ENCODE measurements at places on chromosomes 11 and 22.

GRCh38 chr22:36029406-36029755 lies 757 bp upstream of the RBFOX2 start:
- no peak for DNase-seq

- no peak for DNase-seq
Observed at GRCh38 chr11:2797741-2798361, 87.7 kb downstream of the CDKN1C start.

DNA sequence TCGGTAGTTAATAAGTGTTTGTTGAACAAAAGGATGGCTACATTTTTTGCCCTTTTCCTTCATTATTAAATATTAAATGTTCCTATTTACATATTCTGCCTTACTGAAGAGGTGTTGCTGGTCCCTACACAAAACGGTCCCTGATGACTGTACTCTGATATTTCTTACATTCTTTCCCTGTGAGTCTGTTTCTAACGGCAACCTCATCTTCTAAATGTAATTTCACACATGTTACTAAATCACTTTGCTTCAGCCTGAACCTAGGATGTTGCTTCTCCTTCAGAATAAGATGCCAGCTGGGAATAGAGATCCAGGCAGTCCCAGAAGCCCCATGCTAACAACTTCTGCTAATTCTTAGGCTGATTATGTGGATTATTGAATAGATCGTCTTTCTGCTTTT lies 50.3 kb downstream of the SPON1 start:
- DNase-seq = no peak

- DNase-seq = no peak
Observed at GRCh38 chr11:118042796-118043195, 34.1 kb upstream of the TMPRSS4 start.

GRCh38 chr22:23762842-23763578 lies at the start of gene C22orf15:
TSS of gene C22orf15 (plus strand) at chr22:23762990. CDS start at chr22:23763307, 317 bp downstream.
- peak; percentile 21 for DNase-seq

- DNase-seq = no peak
Observed at GRCh38 chr11:10916665-10917064, 58.8 kb upstream of the ZBED5 start.

DNA sequence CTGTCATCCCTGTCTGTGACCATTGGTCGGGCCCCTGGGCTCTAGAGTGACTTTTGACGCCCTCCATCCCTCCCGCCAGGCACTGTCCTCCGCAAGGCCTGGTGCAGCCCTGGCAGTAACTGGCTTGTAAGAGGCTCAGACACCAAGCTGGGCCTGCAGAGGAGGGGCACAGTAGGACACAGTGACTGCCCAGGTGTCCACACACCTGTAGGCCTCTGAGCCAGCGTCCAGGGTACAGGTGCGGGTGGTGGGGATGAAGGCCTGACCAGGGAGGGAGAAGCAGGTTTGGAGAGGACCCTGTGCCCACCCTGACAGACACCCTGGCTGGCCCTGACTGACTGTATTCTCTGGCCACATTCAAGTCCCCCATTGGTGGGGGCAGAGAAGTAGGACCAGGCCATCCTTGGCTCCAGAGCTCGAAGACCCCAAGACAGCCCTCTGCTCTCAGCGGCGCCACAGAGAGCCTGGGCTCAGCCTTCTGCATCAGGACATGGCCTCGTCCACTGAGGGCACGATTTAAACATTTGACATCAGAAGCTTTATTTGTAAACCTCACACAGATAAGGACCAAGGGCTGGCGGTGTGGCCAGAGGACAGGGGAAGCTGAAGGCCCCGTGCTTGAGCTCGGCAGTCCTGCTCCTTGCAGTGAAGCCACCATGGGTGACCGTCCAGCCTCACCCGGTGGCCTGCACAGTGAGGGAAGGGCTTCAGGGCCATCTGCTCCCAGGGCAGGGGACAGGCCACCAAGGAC lies 31.4 kb downstream of the PPIL2 start:
- no peak for DNase-seq

DNA sequence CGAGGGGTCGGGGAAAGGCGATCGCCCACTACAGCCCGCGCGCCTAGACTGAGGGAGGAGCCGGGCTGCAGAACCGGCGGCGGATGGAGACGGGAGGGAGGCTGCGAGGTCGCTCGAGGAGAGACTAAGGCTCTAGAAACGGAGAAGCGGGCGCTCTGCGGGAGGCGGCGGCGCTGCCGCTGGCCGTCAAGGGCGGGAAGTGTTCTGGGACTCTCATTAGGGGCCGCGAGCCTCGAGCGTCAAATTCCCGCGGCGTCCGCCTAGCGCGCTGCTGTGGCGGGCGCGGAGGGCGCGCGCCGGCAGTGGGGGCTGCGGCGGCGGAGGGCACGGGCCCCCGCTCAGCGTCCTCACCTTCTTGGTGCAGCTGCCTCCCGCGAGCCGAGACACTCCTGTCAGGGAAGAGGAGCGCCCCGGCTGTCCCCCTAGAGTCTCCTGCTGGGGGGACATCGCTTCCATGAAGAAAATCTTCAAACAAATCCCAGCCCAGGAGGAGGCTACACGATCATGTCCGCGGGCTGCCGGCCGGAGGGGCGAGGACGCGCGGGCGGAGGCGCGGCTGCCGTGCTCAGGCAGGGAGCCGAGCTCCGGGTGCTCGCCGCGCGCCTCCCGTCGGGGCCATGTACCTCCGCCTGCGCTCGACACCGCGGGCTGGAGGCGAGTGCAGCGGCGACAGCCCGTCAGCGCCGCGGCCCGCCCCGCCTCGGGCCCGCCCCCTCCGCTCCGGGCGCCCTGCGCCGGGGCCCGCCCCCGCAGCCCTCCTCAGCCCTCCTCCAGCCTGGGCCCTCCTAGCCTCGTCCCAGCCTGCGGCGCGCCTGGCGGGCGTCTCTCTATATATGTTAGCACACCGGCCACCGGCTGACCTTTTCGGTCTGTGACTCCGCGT lies at the start of gene ARHGAP20:
Gene ARHGAP20 (minus strand): TSS at position 662 of the 883 bp plus-strand sequence. CDS start 206 bp downstream, at position 456.
- no peak for DNase-seq

- no peak for DNase-seq
Observed at GRCh38 chr11:2518983-2519340, 74.2 kb downstream of the KCNQ1 start.

- DNase-seq = no peak
Observed at GRCh38 chr11:7585816-7586215, 72.0 kb downstream of the PPFIBP2 start.

GRCh38 chr11:85626496-85626895 lies 648 bp downstream of the DLG2 start:
- DNase-seq = no peak

DNA sequence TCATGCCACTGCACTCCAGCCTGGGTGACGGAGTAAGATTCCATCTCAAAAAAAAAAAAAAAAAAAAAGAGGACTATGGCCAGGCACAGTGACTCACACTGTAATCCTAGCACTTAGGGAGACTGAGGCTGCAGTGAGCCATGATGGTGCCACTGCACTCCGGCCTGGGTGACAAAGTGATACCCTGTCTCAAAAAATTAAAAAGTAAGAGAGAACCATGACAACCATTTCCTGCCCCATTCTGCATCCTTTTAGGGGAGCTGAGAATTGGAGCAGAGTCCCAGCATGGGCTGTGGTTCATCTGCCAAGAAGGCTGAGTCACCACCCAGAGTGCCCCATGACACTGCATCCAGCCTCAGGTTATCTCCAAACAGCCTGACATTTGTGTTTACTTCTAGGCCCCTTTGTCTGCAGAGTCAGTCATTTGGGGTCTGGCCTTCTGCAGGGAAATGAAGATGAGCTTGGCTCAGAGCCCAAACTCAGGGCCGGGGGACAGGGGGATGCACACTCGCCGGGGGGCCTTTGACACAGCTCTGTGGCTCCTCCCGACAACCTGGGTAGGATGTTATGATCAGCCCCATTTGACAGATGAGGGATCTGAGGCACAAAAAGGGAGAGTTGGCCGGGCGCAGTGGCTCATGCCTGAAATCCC lies 4.7 kb downstream of the CSDC2 start:
- DNase-seq = no peak

GRCh38 chr11:126973051-126973450 lies 27.5 kb downstream of the KIRREL3 start:
- DNase-seq = no peak

GRCh38 chr11:115161876-115162275 lies 342.3 kb downstream of the CADM1 start:
- DNase-seq = no peak

DNA sequence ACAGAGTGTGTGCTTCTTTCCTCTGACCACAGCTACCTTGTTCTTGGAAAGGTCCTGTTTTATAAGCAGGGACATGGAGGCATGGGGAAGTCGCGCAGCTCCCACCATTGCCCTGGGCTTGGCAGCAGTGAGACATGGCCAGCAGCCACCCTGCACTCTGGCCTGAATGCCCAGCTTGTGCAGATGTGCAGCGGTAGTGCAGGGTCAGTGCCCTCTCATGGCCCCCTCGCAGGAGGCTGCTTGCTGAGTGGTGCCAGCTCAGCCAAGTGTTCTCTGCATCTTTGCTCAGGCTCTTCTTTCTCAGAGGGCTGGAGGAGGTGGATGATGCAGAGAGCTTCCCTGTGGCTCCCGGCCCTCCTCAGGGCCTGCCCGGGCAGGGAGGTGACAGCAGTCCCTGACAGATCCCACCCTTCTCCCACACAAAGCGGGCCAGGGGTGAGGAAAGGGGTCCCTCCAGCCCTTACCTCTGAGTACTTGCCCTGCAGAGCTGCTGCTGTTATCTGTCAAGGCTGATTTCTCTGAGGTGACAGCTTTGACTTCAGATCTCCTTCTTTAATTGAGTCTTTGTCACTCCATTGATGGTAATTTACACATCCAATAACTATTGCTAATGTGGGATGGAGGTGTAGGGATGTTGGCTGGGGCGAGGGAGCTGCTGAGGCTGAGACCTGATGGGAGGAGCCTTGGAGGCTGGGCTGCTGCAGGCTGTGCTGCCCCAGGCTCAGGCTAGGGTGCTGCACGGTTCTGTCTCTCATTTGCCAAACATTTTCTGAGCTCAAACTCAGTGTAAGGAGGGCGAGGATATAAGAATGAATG lies 47.4 kb upstream of the B3GAT1 start:
- DNase-seq = no peak

DNA sequence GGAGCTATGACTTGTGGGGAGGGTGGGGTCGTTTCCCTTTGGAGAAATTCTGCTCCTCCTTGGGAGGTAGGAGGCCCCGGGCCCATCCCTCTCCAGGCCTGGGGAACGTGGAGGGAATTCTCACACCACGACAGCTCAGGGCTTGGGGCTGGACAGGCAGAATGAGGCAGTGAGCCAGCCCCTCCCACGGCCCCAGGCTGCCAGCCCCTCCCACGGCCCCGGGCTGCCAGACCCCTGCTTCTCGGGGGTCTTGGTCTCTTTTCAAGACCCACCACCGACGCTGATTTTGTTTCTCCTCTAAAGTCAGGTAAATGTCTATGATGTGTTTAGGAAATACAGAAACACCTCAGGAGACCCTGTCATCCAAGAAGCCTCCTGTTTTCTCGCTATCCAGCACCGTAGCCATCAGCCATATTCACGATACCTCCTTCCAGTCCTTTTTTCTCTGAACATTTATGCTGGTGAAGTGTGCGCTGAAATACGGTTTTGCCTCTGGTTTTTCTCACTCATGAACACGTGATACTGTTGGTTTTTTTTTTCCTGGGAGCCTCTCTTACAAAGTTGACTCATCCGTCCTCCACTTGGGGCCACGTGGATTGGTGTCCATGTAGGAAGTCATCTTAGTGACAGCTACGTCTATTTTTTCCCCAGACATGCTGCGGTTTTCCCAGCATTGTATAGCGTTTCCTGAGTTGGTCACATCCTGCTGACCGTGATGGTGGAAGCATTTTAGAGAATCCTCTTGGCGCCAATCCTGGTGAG lies 1219.6 kb downstream of the BRD1 start:
- DNase-seq = no peak

DNA sequence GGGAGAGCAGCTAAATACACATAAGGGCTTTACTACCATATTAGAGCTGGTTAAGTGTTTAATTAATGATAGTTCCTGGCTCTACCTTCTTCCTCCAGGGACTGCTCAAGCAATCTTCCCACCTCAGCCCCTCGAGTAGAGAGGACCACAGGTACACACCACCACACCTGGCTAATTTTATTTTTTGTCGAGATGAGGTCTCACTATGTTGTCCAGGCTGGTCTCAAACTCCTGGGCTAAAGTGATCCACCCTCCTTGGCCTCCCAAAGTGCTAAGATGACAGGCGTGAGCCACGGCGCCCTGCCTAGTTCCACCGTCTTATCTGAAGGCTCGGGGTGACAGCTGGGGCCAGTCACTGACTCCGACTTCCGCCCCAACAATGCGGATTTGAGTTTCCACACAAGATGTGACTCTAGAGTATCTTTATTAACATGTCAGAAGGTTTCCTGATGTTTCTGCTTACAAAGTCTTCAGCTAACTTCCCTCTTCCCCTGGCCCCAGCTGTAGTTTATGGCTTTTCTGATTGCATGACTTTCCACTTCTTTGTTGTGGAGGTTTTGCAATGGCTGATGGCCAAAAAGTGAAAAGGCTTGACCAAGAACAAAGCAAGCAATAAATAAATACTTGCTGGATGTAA lies 16.8 kb downstream of the TPST2 start:
- DNase-seq = no peak

DNA sequence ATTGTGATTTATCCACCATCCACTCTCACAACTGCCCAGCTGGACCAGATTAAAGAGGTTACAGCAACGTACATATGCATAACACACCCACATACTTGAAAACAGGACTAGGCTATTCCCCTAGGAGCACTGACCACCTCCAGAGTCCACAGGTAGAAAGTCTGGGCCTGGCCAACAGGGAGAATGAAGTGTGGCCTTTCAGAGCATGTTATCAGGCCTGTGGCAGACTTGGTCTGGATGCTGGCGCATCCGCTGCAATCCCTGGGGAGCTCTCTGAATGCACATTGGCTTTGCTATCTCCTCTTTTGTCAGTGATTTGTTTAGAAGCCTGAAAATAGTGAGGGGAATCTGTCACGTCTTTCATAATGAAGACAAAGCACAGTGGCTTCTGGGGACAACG lies 86.7 kb downstream of the C11orf58 start:
- no peak for DNase-seq

- DNase-seq = no peak
Observed at GRCh38 chr22:25085930-25086901, 113.4 kb upstream of the CRYBB3 start.

- DNase-seq = no peak
Observed at GRCh38 chr11:135073381-135073780, 661.3 kb upstream of the B3GAT1 start.

- DNase-seq = no peak
Observed at GRCh38 chr11:66476841-66477251, 3.4 kb upstream of the DPP3 start.

- no peak for DNase-seq
Observed at GRCh38 chr11:91239359-91239758, 985.3 kb upstream of the FAT3 start.

GRCh38 chr11:59727426-59727825 lies 13.8 kb upstream of the OR10V1 start:
- DNase-seq = no peak

DNA sequence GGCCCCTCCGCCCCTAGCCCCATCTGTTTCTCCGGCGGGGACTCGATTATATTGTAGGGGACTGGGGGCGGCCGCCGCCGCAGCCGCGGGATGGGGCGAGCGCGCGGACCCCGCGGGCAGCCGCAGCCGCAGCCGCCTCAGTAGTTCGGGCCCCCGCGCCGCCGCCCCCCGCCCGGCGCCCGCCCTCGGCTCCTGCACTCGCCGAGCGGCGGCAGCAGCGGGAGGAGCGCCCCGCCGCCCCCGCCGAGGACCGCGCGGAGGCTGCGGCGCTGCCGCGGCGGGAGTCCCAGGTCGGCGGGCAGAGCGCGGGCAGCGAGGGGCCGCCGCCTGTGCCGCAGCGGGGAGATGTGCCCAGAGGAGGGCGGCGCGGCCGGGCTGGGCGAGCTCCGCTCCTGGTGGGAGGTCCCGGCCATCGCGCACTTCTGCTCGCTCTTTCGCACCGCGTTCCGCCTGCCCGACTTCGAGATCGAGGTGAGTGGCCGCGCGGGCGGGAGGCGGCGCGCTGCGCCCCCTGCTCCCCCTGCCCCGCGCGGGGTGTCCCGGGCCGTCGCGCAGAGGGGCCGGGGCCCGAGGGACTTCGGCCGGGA lies at the start of gene CECR2:
Gene CECR2 (plus strand): TSS at position 22 of the 587 bp plus-strand sequence. CDS start 324 bp downstream, at position 346.
- no peak for DNase-seq
